Tibial nerve (tissue), 4 donors: ENCODE measurements at places on chromosomes 5 and 9. TPM values are rescaled to one million over a fixed set of nuclear protein-coding genes. Genes with fewer than 3 reads are reported as not detected.

GRCh38 chr5:54904425-54904824, 81.0 kb downstream of the ESM1 start:
- DNase-seq: no peak

DNA sequence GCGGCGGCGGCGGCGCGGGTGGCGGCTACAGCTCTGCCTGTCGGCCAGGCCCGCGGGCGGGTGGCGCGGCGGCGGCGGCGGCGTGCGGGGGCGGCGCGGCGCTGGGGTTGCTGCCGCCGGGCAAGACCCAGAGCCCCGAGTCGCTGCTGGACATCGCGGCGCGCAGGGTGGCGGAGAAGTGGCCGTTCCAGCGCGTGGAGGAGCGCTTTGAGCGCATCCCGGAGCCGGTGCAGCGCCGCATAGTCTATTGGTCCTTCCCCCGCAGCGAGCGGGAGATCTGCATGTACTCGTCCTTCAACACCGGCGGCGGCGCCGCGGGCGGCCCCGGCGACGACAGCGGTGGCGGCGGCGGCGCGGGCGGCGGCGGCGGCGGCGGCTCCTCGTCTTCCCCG, 296 bp downstream of the ZSWIM6 start:
- DNase-seq: no peak

The PCDHGA12 gene
- total RNA-seq: 19.8 TPM

The UBTD2 gene
- total RNA-seq: 30.2 TPM

The ADAMTS6 gene
- total RNA-seq: 5.7 TPM
